RPMI8226 (cell line): ENCODE measurements at places on chromosomes 16 and 17.

GRCh38 chr17:50101346-50102163, 6.4 kb downstream of the PDK2 start:
- DNase-seq: no peak

DNA sequence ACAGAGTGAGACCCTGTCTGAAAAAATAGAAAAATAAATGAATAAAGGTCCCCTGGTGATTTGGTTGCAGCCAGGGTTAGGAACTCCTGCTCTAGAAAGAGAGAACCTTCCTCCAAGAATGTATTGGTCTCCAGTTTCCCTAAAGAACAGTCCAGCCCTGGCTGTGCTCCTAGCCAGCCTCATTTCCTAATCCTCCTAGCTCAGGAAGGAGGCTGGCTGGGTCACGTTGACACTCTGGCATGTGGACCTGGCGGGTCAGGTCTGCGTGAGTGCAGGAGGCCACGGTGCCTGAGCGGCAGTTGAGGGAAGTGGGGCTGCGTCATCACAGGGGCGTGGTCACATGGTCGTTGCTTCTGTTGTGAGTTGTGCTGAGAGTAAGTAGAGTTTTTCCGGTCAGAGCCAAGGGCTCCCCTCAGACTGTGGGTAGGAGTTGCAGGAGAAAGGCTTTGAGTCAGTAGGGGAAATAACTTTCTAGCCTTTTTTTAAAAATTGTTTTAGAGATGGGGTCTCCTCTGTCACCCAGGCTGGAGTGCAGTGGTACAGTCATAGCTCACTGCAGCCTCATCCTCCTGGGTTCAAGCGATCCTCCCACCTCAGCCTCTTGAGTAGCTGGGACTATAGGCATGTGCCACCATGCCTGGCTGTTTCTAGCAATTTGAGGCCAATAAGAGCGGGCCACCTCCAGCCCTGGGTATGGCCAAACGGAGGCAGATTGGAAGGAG, 194.0 kb upstream of the CIBAR2 start:
- DNase-seq: peak; percentile 45

DNA sequence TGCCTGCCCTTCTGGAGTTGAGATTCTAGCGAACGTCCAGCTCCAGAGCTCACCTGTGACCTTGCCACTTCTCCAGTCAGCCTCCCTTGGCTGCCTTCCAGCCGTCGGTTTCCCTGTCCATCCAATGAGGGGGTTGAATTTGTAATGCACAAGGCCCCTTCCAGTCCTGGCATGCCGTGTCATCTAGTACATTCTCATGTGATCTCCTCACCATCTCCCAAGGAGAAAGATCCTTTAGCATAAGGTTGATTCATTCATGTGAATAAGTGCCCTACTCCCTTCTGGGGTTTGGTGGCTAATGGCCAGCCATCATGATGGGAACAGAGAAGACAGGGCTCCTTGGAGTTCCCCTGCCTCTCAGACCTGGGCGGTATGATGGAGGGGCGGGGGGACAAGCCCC, 18.9 kb upstream of the ABCC3 start:
- no peak for DNase-seq

- no peak for DNase-seq
These were observed 15.6 kb downstream of the BAHCC1 start for GRCh38 chr17:81410852-81411251.

GRCh38 chr17:55320594-55321426, 56.0 kb downstream of the HLF start:
- DNase-seq: no peak

- DNase-seq: peak; percentile 70
These were observed at the start of gene TRPV3 for GRCh38 chr17:3557768-3558583. Gene TRPV3, minus strand, starts transcription at chr17:3557812. Its CDS starts 2,962 bp downstream, at chr17:3554850.

DNA sequence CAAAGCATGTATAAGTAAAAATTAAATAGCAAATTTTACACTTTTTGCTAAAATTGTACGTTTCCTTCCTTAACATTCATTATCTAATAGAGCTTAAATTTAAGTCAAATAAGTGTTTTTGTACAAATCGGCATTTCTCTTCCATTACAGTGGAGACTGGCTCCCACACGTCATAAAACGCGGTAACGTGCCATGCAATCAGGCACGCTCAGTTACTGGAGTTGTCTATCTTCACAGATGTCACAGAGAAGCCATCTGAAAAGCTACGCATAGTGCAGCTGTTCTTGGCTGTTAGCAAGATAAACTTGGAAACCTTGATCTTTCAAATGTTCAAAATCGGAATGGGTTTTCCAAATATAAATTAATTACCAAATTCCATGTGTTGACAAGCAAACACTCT, 165.3 kb downstream of the STX8 start:
- no peak for DNase-seq

DNA sequence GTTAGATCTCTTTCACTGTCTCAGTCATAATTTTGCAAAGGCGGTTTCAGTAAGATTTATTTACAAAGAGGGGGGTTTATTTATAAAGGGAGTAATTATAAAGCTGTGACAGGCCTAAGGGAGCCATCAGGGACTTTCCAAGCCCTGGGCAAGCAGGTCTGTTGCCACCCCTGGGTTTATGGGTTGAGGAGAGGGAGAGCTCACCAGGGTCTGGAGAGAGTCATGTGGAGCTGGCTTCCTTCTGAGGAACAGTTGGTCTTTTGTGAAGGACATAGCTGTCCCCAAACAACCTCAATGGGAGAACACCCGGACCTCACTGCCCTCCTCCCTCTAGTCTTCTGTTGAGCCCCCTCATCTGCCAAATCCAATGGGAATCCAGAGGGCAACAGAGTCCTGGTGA, 9.8 kb downstream of the ITGAM start:
- no peak for DNase-seq

DNA sequence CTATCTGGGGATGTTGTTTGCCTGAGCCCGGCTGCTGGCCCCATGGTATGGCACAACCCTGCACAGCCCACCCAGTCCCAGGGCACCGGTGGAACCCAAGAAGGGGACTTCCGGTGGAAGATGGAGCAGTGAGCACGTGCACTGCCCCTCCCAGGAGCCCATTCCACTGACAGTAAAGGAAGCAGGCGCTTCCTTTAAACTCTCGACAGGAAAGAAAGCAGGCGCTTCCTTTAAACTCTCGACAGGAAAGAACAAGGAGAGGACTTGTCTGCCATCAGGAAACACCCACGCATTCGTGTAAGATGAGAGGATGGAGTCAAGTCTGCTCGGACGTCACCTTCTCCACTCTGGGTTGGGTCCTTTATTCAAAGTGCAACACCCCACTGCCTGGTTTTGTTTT, 53.7 kb downstream of the IL21R start:
- no peak for DNase-seq

GRCh38 chr16:30953511-30954124, 3.9 kb upstream of the SETD1A start:
- peak; percentile 80 for DNase-seq

DNA sequence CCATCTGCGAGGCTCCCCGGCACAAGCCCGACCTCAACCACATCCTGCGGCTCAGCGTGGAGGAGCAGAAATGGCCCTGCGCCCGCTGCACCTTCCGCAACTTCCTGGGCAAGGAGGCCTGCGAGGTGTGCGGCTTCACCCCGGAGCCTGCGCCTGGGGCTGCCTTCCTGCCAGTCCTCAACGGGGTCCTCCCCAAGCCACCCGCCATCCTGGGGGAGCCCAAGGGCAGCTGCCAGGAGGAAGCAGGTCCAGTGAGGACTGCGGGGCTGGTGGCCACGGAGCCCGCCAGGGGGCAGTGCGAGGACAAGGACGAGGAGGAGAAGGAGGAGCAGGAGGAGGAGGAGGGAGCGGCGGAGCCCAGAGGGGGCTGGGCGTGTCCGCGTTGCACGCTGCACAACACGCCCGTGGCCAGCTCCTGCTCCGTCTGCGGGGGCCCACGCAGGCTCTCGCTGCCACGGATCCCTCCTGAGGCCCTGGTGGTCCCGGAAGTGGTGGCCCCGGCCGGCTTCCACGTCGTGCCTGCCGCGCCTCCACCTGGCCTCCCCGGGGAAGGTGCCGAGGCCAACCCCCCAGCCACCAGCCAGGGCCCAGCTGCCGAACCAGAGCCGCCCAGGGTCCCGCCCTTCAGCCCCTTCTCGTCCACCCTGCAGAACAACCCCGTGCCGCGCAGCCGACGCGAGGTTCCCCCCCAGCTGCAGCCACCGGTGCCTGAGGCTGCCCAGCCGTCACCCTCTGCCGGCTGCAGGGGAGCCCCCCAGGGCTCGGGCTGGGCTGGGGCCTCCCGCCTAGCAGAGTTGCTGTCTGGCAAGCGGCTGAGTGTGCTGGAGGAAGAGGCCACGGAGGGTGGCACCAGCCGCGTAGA, 13.1 kb upstream of the PRR35 start:
- no peak for DNase-seq

DNA sequence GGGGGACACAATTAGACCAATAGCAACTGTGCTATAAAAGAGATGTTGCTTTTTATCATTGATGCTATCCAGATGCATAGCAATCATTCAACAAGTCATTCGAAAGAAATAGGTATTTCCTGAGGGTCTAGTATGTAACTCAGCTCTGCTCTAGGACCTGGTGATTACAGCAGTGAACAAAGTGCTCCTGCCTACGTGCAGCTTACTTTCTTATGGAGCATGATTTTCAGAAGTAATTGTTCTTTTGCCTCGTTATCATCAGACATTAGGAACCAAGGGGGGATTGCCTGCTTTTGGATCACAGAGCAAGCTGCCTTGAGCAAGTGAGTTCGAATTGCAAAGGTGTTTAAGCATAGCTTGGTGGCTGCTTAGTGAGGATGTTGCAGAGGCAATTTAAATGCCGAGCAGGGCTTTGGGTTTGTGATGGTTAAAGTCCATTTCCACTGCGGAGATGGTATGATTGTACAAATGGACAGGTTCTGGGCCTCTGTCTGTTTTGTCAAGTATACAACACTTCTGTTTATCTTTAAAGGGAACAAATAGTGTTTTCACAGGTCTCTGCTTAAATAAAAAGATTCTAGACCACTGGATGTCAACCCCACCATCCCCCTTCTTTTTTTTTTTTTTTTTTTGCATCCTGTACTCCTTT, 41.5 kb downstream of the WWOX start:
- DNase-seq: no peak

- DNase-seq: no peak
These were observed 709 bp downstream of the RAB34 start for GRCh38 chr17:28716740-28717577.

DNA sequence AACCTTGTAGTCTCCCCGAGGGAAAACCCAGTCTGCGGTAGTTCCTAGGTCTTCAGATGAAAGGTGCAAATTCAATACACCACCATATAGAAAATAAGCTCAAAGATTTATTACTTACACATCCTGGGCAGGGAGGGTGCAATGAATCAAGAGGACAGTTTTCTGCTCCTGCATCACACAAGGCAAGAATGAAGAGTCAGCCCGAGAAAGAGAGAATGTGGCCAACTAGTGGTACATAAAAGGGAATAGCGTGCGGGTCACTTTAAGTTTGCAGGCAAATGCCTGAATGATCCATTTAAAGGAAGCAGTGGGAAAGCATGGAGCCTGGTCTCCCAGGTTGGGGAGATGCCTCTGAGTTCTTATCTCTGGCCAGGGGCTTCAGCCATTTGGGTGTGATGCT, 403.4 kb downstream of the GRIN2A start:
- DNase-seq: no peak

DNA sequence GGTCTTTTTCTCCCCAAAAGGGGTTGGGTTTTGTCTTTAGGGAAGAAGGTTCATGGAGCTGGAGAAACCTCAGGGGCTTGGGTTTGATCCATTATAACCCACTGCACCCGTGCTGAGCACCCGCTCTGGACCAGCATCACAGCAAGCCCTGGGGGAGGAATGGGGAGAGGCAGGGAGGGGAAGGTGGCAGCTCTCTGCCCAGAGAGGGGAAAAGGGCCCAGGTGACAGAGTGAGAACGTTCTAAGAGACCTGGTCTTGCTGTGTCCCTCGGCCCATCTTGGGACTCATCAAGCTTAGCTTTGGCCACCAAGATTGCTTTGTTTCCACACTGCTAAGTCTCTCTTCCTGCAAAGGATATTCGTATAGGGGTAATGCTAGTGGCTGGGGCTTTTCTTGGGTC, 38.2 kb upstream of the TAC4 start:
- DNase-seq: no peak

- no peak for DNase-seq
These were observed 33.1 kb upstream of the MEIOC start for GRCh38 chr17:44623070-44623725.

- DNase-seq: no peak
These were observed 306.8 kb downstream of the CPPED1 start for GRCh38 chr16:12496866-12497265.
